Heart right ventricle (tissue), 16 donors: ENCODE measurements at places on chromosomes 16 and 17. TPM values are rescaled to one million over a fixed set of nuclear protein-coding genes. Genes with fewer than 3 reads are reported as not detected.
A peak's percentile ranks its signal among the peaks of the same experiment; 100 is the strongest.

Gene MYH2
- polyA plus RNA-seq, result not detected

Gene CYBA
- polyA plus RNA-seq, result 90.0 TPM

- DNase-seq, result no peak
These were observed 59.6 kb upstream of the CIBAR2 start for GRCh38 chr16:85171759-85172454.

Gene SLC5A10
- 0.06 TPM for polyA plus RNA-seq

Gene SNX20
- polyA plus RNA-seq, result 0.32 TPM

DNA sequence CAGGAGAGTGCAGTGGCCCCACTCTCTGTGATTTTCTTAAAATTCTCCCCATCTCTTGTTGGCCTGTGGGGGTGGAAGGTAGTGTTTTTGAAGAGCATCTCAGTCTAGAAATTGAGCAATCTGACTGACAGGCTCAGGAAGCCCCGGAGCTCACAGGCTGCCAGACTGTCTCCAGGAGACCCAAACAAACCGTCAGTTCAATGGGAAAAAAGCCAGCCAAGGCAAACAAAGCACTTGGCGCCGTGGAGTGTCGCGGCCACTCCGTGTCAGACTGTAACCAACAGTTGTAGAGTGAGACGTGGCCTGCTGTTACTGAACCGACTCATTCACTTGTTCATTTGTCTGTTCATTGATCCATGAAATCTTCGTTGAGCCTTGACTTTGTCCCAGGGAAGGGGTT lies 33.7 kb downstream of the RGS9 start:
- DNase-seq, result peak; percentile 57

DNA sequence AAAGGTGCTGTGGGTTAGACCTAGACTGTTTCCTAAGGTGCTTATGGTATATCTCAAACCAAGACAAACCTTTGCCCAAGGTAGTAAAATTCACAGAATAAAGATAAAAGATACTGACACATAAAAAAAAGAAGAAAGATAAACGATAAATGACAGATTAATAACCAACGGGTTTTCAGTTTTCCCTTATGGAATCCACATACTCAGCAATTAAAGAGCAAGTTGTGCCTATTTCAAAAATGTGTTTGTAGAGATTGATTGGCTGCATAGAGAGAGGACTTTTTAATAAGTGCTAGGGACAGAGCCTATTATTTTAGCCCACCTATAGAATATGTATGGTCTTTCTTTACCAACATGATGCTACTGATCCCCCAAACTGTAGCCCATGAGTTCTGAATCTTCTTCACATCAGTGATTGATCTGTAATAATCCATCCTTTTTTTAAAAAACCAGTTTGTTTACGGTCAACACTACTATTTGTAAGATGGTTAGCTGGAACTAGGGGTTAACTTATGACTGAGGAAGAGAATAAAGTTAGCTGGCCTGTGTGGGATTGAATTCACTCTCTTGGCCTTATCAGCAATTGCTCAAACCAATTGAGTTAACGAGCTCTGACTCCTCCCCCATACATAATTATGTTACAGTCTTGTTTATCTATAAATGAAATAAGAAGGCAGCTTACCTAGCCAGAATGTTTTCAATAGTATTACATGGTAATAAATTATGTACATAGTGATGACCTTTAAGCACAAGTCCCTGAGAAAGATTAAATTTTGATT lies 53.8 kb downstream of the SNX11 start:
- no peak for DNase-seq

Gene CDRT15
- not detected for polyA plus RNA-seq

Gene GSDMA
- not detected for polyA plus RNA-seq

GRCh38 chr17:12693640-12694039 lies 27.9 kb downstream of the MYOCD start:
- DNase-seq, result no peak
